ENCODE measurements at places on chromosomes 16 and 17.

DNA sequence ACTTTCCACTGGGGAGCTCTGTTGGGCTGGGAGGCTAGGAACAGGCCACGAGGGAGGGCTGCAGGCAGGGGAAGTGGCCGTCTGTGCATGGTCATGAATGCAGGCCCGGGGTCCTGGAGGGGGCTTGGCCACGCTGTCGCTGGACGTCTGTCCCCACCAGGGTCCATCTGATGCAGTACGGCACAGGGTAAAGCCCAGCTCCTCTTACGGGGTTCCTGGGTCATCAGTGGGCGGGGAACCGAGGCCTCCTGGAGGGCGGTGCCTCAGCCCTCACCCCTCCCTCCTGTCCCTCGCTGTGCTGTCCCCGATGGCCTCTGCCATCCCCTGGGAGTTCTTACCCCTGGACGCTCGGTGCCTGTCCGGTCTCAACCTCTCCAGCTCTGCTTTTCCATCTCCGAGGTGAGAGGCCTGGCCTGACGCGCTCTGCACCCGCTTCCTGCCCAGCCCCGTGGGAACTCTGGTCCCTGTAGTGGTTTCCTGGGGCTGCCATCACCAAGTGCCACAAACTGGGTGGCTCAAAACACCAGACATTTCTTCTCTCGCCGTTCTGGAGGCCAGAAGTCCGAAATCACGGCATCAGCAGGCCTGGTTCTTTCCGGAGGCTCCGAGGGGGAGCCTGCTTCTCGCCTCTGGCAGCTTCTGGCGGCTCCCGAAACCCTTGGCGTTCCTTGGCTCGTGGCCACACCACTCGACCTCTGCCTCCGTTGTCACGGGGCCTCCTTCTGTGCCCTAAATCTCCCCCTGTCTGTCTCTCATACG is 182.8 kb downstream of the SEC14L1 start:
- DNase-seq, result no peak

- DNase-seq, result no peak
Observed at GRCh38 chr17:867896-868489, 85.8 kb downstream of the MRM3 start.

DNA sequence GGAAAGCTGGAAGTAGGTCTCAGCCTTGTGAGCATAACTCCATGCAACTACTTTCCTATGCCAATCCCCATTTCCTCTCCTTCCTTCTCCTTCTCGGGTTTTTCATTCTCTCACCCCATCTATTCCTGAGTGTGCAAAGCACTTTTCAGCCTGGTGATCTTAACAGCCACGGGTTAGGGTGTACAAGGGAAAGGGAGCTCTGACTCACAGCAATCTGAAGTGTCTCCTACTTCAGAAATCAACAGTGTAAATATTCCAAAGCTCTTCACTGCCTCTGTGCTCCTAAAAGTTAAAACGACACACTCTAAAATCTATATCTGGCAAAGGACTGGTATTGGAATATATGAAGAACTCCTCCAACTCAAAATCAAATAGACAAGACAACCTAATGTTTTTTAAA is 268.0 kb upstream of the IRX3 start:
- no peak for DNase-seq

DNA sequence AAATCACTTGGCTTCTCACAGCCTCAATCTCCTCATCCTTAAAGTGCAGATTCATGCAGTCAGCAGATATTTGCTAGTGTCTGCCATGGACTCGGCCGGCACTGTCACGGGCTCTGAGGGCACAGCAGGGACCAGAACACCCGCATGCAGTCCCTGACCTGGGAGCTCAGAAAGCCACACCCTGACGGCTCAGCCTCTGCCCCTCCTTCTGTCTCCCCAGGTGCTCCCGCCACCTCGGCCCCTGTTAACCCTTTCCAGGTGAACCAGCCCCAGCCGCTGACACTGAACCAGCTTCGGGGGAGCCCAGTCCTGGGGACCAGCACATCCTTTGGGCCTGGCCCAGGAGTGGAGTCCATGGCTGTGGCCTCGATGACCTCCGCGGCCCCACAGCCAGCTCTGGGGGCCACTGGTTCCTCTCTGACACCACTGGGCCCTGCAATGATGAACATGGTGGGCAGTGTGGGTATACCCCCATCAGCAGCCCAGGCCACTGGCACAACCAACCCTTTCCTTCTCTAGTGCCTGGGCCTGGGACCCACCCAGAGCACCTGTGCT is 28.7 kb downstream of the B9D1 start:
- no peak for DNase-seq

GRCh38 chr16:10088380-10088793 is 93.8 kb downstream of the GRIN2A start:
- no peak for DNase-seq
